ENCODE measurements at places on chromosomes 5 and 9.

GRCh38 chr5:168342151-168342825 lies 50.8 kb downstream of the WWC1 start:
- DNase-seq, result no peak

GRCh38 chr5:1429066-1429465 lies 16.2 kb downstream of the SLC6A3 start:
- DNase-seq, result no peak

DNA sequence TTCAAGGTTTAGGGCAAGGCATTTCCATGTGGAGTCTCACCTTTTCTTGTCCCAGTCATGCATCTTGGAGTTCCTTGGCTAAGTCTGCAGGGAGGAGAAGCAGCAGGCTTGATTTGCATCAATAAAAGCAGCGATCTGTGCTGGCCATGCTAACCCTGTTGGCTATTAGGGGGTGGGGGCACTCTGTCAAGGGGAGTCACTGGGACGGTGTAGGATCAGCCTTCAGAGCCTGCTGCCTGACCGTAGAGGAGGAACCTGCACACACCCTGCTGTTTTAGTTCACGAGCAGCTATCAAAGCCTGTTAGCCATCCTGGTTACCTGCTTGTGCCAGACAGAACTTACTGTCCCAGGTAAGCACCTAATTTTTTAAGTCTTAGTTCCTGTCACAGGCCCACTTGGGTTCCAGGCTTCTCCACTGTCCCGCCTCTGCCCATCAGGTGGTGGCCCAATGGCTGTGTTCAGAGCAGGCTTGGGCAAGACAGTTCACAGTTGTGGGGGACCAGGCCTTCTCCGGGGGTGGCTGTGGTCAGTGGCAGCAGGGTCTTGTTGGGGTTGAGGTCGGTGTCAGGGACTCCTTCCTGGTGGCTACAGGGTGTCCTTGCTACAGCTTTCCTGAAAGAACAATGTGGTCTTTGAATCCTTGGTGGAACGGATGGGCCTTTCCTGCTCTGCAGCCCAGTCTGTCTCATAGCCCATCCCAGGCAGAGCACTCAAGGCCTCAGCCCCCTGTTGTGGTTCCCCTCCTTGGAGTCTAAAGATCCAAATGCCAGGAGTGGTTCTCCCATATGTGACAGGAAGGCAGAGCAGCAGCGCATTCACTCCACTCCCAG lies 43.7 kb downstream of the SECISBP2 start:
- no peak for DNase-seq

DNA sequence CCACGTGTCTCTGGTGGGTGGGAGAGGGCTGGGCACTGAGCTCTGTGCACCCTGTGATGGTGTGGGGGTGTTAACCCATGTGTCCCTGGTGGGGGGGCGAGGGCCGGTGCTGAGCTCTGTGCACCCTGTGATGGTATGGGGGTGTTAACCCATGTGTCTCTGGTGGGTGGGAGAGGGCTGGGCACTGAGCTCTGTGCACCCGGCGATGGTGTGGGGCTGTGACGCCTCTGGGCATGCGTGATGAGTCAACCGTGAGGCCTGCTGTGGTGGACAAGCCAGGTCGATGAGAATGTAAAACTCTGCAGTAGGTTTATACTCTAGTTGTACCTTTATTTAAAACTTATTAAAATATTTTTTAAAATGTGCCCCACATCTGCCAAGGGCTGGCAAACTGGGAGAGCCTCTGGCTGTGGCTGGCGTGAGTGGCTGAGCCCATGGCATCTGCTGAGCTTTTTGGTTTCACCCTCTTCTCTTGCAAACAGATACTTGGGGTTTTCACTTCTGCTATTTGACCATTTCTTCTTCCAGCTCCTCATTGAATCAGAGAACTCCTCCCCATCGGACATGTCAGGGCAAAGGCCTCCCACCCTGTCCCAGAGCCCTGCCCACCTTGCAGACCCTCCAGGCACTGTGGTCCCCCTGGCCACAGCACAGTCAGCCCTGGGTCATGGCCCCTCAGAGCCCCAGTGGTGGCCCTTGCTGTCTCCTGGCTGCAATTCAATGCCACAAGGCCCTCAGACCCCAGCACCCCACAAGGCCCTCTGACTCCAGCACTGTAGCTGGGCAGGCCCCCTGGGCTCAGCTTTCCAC lies 18.5 kb upstream of the EXOC3 start:
- DNase-seq, result no peak

- DNase-seq, result no peak
Measured at GRCh38 chr5:150300496-150301169, 2.1 kb downstream of the ARSI start.
